ENCODE measurements at places on chromosomes 1 and 21.

DNA sequence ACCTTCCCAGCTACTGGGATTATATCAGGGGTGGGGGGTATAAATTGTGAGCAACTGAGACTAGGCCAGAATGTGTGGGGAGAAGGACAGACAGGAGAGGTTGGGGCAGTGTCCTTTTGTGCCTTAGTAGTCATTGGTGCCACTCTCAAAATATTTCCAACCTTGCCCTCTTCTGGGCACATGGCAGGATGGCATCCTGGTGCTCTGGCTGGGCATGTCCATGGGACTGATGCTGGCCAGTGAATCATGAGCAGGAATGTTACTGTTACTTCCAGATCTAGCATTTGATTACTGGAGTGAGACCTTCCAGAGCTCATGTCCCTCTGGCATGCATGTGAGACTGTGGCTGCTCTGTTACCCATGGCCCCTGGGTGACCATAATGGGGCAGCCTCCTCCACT lies 151.2 kb downstream of the MATN1 start:
- DNase-seq, result no peak

GRCh38 chr1:54110996-54111395 lies 41.8 kb downstream of the CDCP2 start:
- no peak for DNase-seq

GRCh38 chr21:39852021-39852721 lies 15.1 kb upstream of the PCP4 start:
- DNase-seq, result no peak

DNA sequence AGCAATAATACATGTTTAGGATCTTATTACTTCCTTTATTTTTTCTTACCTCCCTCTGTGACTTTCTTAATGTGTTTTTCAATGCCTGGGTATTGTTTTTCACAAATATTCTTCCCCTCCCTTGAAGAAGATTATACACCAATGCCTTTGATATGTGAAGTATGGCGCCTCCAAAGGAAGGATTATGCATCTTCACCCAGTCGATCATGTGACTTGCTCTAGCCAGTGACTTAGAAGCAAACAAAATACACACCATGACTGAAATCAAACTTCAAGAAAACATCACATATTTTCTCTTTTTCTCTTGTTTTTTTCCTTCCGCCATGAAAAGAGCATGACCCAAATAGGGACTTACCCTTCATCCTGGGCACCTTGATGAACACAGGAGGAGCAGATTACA lies 297.1 kb downstream of the NCAM2 start:
- DNase-seq, result no peak

DNA sequence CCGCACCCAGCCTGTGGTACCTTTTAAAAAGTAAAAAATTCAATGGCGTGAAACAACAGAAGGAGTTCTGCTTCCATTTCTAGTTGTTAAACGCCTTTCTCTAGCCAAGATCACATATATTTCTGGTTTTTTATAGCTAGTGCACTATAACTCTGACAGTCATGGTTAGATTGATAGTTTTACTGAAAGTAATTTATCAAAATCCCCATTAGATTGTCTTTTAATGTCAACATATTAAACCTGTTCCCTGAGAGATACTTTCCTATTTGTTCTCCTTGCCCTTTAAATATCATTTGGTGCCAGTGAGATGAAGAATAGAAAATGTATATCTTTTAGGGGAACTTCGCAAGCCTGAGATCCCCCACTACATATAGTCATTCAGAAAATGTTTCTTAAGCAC lies 7.3 kb downstream of the SMAP2 start:
- DNase-seq, result no peak

DNA sequence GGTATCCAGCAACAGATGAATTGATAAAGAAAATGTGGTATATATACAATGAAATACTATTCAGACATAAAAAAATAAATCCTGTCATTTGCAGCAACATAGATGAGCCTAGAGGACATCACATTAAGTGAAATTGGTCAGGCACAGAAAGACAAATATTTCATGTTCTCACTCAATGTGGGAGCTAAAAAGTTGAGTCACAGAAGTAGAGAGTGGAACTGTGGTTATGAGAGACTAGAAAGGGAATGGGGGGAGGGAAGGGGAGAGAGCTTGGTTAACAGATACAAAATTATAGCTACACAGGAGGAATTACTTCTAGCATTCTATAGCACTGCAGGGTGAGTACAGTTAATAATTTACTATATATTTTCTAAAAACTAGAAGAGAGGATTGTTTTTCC lies 37.1 kb upstream of the SERPINC1 start:
- no peak for DNase-seq

GRCh38 chr21:43943512-43944077 lies 68.5 kb upstream of the TRAPPC10 start:
- DNase-seq, result no peak

DNA sequence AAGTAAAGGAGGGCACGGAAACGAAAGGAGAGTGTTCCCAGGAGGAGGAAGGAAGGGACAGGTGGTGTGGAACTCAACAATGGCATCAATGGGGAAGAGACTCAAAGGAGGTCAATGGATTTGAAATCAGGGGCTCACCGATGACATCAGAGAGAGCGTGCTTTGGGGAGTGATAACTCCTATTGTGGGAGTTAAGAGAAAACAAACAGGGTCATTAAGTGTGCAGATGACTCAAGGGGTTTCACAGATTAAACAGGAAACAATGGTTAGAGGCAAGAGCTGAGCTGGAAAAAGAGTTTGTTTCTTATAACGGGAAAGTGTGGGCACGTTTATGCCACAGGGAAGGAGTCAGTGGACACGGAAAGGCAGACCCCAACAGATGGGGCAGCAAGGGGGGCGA lies 629.1 kb downstream of the SMYD3 start:
- no peak for DNase-seq

Measured in HFF-Myc (cell line).